SJSA1 (cell line): ENCODE measurements at places on chromosomes 7 and 10. TPM values are rescaled to one million over a fixed set of nuclear protein-coding genes. Genes with fewer than 3 reads are reported as not detected.

DNA sequence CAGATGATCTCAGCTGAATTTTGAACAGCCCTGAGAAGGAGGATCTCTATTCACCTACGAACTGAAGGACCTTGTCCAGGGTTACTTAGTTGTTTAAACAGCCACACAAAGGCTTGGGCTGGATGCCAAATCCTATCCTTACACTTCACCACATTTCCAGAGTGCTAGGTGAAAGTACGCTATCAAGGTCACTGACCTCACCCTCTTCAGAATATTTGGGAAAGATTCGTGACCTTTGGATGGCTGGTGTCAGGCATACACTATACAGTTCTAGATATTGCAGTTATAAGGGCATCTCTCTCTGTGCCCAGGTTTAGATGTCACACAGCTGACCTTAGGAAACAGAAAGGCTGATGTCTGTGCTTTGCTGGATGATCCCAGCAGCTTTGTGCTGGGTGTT, 61.2 kb upstream of the ABLIM1 start:
- DNase-seq, result no peak

- no peak for DNase-seq
Measured at GRCh38 chr7:137715533-137715932, 131.2 kb downstream of the DGKI start.

- DNase-seq, result no peak
Measured at GRCh38 chr7:105474045-105474444, 48.0 kb downstream of the PUS7 start.

- DNase-seq, result no peak
Measured at GRCh38 chr10:1280466-1281404, 224.6 kb downstream of the WDR37 start.

GRCh38 chr7:108358553-108358952, 97.7 kb downstream of the NRCAM start:
- peak; percentile 85 for DNase-seq

- no peak for DNase-seq
Measured at GRCh38 chr7:2471396-2471795, 4.8 kb downstream of the GRIFIN start.

DNA sequence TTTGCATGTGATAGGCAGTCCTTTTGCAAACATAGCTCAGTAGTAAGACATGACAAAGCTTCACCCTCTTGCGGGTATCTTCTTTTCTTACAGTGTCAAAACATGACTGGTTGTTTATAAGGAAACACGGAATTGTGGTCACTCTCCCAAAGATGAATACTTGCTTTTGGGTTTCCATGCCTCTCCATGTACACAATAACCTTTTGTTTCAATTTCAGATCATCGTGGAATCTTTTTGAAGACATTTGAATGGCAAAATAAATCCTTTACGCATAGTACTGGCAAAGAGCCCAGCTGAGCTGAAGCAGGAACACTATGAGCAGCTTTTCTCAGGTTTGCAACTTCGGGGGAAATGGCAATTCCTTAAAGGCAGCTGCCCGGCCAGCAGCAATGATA, 156.8 kb upstream of the FRMD4A start:
- DNase-seq, result no peak

Gene COBL
- not detected in 2 replicates for total RNA-seq

DNA sequence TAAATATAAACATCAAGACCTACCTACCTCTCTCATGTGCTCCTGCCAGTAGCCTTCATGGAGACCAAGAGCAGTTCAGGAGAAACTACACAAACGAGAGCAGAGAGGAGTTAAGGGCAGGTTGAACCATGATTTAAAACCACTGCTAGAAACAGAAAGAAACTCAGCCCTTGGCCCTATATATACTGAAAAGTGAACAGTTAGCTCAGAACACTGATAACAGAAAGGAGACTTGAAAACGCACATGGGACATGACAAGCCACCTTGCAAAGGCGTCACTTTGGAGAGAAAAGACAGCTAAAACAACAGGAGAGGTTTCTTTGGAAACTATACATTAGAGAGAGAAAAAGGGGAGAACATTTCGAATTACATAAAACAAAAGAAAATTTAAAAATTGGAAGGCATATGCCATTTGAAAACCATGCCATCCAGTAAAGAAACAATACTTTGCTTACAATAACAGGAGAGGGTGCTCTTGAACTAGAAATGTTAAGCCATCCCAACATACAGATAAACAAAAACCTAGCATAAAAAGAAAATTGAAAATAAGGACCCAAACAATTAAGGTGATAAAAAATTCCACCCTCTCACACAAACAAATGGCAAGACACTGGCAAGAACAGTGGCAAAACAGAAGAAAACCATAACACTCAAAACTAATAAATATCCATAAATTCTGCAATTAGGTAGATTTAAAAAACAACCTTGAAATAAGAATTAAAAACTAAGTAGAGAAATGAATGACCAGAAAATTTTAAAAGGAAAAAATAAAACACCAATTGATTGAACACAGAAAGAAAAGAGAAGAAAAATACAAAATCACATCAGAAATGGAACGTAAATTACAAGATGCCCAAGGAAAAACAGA, 232.7 kb downstream of the IMMP2L start:
- DNase-seq, result no peak

Gene CRHR2
- not detected in 2 replicates for total RNA-seq

Gene TMEM196
- total RNA-seq, result not detected in 2 replicates

Gene MBL2
- total RNA-seq, result not detected in 2 replicates

- no peak for DNase-seq
Measured at GRCh38 chr10:63561341-63561740, 40.1 kb downstream of the REEP3 start.

DNA sequence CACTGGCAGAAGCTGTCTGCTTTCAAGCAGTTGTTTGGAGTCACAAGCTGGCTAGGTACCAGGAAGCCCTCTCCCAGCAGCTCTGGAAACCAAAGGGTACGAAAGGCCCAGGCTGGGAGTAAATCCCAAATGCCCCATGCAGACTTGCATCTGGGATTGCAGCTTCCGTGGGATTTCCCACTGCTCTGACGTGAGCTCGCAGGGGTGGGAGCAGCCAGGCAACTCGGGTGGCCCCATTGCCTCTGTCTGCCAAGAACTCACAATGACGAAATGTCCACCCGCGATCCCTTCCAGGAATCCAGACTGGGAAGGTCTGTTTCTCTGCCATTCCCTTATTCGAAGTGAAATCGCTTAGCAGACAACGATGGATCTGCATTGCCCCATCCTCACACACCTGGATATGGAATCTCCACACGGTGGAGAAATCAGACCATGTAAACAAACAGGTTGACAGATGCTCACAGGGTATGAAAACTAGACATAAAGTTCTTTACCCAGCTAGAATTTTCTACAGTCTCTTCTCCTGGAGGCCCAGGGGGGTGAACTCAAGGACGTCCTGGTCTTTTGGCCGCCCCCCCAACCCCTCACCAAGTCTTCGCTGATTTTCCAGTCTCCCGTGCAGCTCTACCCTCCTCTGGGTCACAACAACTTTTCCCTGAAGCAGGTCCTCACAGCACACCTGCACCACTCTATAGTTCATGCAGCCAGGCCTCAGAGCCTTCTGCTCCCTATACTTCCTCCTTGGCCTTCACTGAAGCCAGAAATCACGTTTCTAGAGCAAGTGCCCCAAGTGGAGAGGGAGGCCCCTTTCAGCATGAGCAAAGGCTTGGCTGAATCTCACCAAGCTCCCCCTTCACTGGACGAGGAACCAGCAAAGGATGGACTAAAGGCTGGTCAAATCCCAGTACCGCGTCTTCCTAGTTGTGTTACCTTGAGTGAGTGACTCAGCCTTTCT, 20.0 kb downstream of the SH3PXD2A start:
- no peak for DNase-seq

DNA sequence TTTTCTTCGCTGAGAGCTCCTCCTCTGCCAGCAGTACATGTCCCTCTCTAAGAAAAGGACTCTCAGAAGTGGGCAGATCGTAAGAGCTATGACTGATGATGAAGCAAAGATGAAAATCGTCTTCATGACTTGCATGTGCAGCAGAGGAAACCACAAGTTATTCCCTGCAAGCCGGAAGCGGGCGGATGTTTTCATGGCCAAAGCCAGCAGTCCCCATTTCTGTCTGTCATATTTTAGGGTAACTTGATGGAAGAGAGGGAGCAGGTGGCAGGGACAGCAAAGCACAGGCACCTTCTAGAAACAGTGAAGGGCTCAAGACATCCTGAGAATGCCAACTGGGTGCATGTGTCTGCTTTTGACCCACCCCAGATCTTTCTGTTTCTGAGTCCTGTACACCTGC, 19.9 kb downstream of the KLF6 start:
- no peak for DNase-seq

Gene PIK3AP1
- 0.41 and 0.95 TPM in 2 replicates for total RNA-seq

- no peak for DNase-seq
Measured at GRCh38 chr10:122162671-122163173, 108.4 kb upstream of the BTBD16 start.
